Osteoblast (primary cell): ENCODE measurements at places on chromosomes 13 and 19. TPM values are rescaled to one million over a fixed set of nuclear protein-coding genes. Genes with fewer than 3 reads are reported as not detected.

Gene ZNF431
- total RNA-seq: 3.8 and 4.0 TPM in 2 replicates

Gene OR7D2
- total RNA-seq: not detected in 2 replicates

Gene LRRC8E
- 10.5 and 17.4 TPM in 2 replicates for total RNA-seq

Gene PLK5
- under 0.01 TPM in 1 of 2 replicates, not detected in the other for total RNA-seq

Gene CCDC194
- total RNA-seq: not detected in 2 replicates

Gene ZNF383
- total RNA-seq: 8.8 and 10.1 TPM in 2 replicates

Gene COMP
- 12.4 and 14.8 TPM in 2 replicates for total RNA-seq

Gene STOML3
- not detected in 2 replicates for total RNA-seq

Gene CYP4F8
- total RNA-seq: not detected in 2 replicates

Gene NAPSA
- under 0.01 and 0.29 TPM in 2 replicates for total RNA-seq

Gene PALM
- total RNA-seq: 9.7 and 10.5 TPM in 2 replicates

Gene KIR3DL2
- total RNA-seq: not detected in 2 replicates

Gene NR1H2
- 91.1 and 113 TPM in 2 replicates for total RNA-seq

Gene SCN1B
- total RNA-seq: 4.7 and 5.6 TPM in 2 replicates

Gene VN1R4
- total RNA-seq: not detected in 2 replicates

Gene IZUMO2
- total RNA-seq: not detected in 2 replicates

Gene TBXA2R
- 1.4 and 1.5 TPM in 2 replicates for total RNA-seq

Gene SCGB2B2
- 0.29 and 0.36 TPM in 2 replicates for total RNA-seq

Gene PTPRH
- total RNA-seq: 0.88 and 1.1 TPM in 2 replicates

Gene NALCN
- 10.6 and 11.2 TPM in 2 replicates for total RNA-seq

Gene NOSIP
- 57.5 and 68.0 TPM in 2 replicates for total RNA-seq

Gene COL4A2
- 267 and 291 TPM in 2 replicates for total RNA-seq

Gene TMEM255B
- 1.8 and 2.9 TPM in 2 replicates for total RNA-seq

Gene PGLYRP2
- not detected in 2 replicates for total RNA-seq

Gene SBSN
- 4.7 and 12.1 TPM in 2 replicates for total RNA-seq

Gene IL11
- total RNA-seq: 0.36 and 1.2 TPM in 2 replicates

Gene RFPL4AL1
- not detected in 2 replicates for total RNA-seq

Gene B3GNT3
- not detected in 2 replicates for total RNA-seq

Gene CYP2F1
- total RNA-seq: not detected in 2 replicates

Gene RB1
- 29.8 and 33.3 TPM in 2 replicates for total RNA-seq

Gene LMTK3
- not detected in 2 replicates for total RNA-seq

Gene ICAM5
- under 0.01 TPM in 1 of 2 replicates, not detected in the other for total RNA-seq

Gene HAUS8
- total RNA-seq: 1.8 and 2.1 TPM in 2 replicates

Gene SPACA4
- total RNA-seq: not detected in 2 replicates

Gene ZNF614
- 9.1 and 9.4 TPM in 2 replicates for total RNA-seq

Gene CCNA1
- not detected in 2 replicates for total RNA-seq

Gene FFAR1
- not detected in 2 replicates for total RNA-seq

Gene FGF9
- not detected in 2 replicates for total RNA-seq

Gene PRODH2
- not detected in 2 replicates for total RNA-seq

Gene ABHD17A
- total RNA-seq: 49.5 and 52.5 TPM in 2 replicates

Gene ZNF497
- 1.2 and 1.4 TPM in 2 replicates for total RNA-seq

Gene CRX
- total RNA-seq: not detected in 2 replicates

Gene FCAR
- total RNA-seq: not detected in 2 replicates

Gene NLRP4
- total RNA-seq: not detected in 2 replicates

Gene PAF1
- 29.3 and 29.8 TPM in 2 replicates for total RNA-seq

Gene ZNF730
- total RNA-seq: 0.72 and 1.2 TPM in 2 replicates
